ENCODE measurements at places on chromosomes 11 and 22.

DNA sequence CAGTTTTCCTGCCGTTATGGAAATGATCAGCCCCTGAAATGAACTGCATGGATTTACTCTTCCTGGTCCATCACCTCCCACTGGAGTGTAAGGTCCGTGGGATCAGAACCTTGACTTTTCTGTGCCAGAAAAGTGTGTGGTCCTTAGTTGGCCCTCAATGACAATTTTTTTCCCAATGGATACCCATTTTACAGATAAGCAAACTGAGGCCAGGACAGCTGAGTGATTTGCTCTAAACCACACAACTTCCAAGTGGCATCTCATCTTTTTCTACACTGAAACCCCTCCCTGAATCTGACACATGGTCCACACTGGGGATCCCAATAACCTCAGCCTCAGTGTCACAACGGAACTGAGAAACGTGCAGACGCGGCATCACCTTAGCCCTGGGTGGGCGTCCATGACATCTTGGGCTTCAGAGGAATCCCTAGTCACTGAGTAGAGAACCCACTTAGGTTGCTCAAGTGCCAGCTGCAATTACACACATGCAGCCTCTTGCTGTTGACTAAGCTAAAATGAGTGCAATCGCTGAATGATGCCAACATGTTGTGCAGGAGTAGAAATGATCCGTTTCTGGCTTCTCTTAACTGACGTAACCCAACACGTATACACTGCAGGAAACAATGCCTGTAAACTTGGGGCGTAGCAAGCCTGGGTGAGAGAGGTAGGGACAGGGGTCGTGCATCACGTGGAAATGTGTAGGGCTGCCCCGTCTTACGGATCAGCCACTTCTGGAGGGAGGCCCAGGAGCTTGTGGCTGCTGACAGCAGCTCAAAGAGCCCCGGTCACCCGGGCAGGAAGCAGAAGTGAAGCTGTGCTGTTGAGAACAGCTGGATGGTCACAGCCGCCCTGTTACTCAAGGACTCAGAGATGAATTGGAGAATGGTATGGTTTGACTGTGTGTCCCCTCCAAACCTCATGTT is 136.3 kb downstream of the SHANK2 start:
- no peak for DNase-seq

GRCh38 chr11:117953024-117953671 is 23.9 kb upstream of the TMPRSS13 start:
- DNase-seq = no peak

DNA sequence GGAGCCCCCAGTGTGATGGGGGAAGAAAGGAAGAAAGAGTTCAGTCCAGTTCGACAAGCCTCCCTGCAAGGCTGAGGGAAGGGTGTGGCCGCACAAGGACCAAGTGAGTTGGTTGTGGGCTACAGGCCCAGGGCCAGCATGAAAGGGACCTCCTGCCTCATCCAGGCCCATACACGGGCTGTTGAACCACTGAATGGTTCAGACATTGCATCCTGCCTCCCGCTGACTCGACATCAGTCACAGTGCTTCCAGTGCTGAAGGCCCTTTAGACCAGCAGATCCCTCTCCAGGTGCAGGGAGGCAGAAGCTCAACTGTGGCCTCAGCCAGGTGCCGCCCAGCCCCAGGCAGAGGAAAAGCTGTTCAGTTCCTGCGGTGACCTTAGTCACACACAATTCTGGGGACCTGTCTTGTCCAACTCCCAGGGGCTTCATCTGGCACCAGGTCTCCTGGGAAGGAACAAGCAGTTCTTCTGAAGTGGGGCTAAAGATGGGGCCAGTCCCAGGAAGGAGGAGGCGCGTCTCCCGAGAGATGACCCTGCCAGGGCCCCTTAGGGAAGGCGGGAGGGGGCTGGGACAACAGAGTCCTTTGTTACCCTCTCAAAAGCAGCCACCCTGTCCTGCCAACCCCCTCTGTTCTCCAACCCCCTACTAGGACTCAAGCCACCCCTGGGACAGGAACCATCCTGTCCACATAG is 6.6 kb downstream of the ARRB1 start:
- DNase-seq = no peak

- DNase-seq = no peak
Observed at GRCh38 chr22:30338802-30339201, 12.1 kb upstream of the TBC1D10A start.

GRCh38 chr11:61752117-61752924 is at the start of gene MYRF:
TSS of gene MYRF (plus strand) at chr11:61752636. CDS start at chr11:61752745, 109 bp downstream.
- peak; percentile 86 for DNase-seq

- no peak for DNase-seq
Observed at GRCh38 chr11:5369789-5370188, 13.8 kb upstream of the OR51M1 start.

- DNase-seq = peak; percentile 72
Observed at GRCh38 chr22:29071261-29072045, 1.4 kb upstream of the KREMEN1 start.

- no peak for DNase-seq
Observed at GRCh38 chr22:38823637-38824036, 20.2 kb downstream of the NPTXR start.

- no peak for DNase-seq
Observed at GRCh38 chr11:134034496-134035381, 34.1 kb upstream of the JAM3 start.

- no peak for DNase-seq
Observed at GRCh38 chr22:36413022-36413775, 25.4 kb upstream of the MYH9 start.

DNA sequence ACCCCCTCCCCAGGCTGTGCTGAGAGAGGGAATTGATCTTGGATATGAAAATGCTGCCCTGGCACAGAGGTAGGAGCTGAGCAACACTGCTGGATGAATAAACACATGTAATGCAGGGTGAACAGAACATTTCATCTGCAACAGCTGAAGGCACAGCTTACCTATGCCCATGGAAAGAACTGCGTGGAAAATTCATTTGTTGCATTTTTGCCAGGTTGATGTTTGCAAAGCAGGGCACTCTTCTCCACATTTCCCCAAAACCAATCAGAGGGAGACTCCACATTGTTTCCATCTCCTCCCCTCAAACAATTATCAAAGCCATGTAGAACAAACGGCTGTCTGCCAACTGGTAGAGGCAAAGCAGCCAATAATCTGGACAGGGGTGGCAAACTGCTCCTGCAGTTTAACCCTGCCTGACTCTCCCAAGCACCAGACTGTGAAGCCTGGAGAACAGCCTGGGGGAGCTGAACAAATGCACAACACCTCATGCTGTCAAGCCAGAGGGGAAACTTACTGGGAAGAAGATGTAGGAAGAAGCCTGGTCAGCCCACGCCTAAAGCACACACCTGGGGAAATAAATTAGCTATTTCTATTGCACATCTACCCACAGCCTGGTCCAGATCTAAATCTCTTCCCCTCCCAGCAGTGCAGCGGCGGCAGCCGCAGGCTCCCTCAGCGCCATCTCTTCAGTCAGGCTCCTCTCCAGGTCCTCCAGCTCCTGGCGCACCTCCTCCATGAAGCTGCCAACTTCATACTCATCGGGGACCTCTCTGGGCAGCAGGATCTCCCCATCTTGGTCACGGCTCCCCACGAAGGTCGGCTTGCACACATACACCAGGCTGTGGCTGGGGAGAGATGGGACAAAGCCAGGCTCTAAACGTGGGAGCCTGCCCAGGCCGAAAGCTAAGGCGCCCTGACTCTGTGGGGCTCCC is 44.3 kb downstream of the DKK3 start:
- DNase-seq = no peak

GRCh38 chr11:77172666-77172982 is 44.6 kb downstream of the MYO7A start:
- DNase-seq = no peak

DNA sequence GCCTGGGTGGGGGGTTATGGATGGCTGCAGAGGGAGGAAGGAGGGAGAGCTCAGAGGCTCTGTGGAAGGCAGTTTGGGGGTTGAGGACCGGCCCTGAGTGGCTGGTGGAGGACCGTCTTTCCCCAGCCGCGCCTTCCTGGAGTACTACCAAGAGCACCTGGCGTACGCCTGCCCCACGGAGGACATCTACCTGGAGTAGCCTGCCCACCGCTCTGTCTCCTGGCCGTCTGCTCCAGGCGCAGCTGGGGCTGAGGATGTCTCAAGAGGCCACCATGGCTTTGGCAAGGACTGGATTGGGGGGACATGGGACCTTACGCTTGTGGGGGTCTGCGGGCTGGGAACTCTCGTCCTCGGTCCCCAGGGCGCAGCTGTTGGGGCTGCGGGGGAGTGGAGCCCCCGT is 10.0 kb downstream of the MAPK8IP2 start:
- no peak for DNase-seq

DNA sequence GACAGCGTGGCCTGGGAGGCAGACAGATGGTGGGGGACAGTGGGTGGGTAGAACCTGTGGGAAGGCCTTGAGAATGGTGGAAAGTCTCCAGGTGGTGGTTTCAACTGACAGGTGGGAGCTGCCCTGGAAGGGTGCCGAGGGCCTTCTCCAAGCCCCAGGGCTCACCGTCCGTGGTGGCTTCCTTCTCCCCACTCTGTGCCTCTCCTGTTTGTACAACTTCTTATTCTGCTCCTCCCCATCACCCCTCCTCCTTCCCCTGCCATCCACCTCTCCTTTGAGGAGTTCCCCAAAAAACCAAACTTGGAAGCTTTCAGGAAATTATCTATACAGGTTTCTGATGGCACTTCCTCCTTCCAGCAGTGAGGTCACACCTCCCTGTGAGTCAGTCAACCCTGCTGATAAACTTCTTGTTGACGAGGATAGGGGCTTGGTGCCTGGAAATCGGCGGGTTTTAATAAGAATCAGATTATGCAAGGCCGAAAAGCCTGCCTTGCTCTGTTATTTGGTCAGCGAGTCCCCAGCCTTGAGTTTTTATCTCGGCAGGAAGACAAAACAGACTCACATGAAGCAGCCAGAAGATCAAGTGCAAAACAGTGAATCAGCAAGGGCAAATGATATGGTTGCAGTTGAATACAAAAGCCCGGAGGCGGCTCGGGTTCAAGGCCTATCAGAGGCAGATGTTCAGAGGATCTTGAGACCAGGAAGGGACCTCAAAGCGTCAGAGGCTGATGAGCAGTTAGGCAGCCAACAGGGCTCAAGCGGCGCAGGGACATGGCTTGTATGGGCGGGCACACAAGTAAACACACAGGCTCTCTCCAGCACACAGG is 9.5 kb upstream of the ST3GAL4 start:
- no peak for DNase-seq

- DNase-seq = no peak
Observed at GRCh38 chr11:30855383-30856006, 269.3 kb upstream of the MPPED2 start.

DNA sequence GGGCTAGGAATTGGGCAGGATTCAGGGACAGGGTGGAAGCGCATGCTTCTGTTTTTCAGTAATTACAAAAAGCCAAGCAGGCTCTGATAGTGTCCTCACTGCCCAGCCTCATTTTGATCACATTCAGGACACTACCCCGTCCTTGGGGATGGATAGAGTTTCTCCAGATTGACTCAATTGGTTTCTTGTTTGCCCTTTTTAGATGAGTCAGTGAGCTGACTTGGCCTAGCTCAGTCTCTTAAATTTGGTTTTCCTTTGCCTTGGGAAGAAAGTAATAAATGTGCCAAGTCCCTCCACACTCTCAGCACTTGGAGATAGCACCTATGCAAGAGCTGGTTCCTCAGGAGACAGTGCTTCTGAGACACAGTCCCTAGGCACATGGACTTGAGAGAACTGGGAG is 25.5 kb downstream of the DKK3 start:
- DNase-seq = no peak

GRCh38 chr22:25111579-25112517 is 87.8 kb upstream of the CRYBB3 start:
- peak; percentile 46 for DNase-seq

DNA sequence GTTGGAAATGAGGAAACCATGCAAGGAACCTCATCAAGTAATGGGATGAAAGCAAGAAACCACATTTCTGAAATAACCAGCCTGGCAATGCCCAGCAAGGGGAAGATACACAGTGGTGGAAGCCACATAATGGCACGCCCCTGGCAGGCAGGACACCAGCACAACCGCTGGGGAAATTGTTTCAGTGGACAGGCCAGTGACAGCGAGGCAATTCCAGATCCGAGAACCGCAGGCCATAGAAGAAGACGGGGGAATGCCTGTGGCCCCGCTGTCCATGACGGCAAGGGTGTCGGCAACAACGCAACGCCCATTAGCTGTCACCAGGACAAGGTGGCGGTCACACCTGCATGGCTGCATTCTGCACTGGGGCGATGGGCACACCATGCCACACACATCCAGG is 1389.6 kb downstream of the BRD1 start:
- no peak for DNase-seq
